Fibroblast of upper back skin (primary cell): ENCODE measurements at places on chromosomes 7 and 10.

- DNase-seq, result no peak
Measured at GRCh38 chr7:154767821-154768415, 235.0 kb downstream of the PAXIP1 start.

GRCh38 chr7:16727736-16728135 is 25.8 kb upstream of the TSPAN13 start:
- DNase-seq, result no peak

DNA sequence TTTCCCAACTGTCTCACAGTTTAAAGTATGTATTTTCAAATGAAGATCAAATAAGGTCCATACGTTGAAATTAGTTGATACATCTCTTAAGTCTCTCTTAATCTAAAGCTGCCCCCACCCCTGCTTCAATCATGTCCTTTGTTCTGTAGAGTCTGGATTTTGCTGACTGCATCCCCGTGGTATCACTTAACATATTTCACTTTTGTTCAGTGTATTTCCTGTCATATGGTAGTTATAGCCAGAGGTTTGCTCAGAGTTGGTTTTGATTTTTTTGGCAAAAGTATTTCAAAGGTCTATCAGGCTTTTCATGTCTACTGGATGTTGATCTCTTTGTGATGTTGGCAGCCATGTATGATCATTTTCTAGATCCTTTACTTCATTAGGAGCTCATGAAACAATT is 54.4 kb upstream of the ARID5B start:
- DNase-seq, result peak; percentile 49

GRCh38 chr10:96556003-96556402 is 30.8 kb downstream of the TM9SF3 start:
- peak; percentile 12 for DNase-seq

GRCh38 chr10:33323721-33324120 is 10.7 kb downstream of the NRP1 start:
- DNase-seq, result no peak

GRCh38 chr7:88091988-88092675 is 127.7 kb downstream of the SRI start:
- no peak for DNase-seq

GRCh38 chr10:127029061-127029460 is 123.8 kb downstream of the DOCK1 start:
- DNase-seq, result no peak

DNA sequence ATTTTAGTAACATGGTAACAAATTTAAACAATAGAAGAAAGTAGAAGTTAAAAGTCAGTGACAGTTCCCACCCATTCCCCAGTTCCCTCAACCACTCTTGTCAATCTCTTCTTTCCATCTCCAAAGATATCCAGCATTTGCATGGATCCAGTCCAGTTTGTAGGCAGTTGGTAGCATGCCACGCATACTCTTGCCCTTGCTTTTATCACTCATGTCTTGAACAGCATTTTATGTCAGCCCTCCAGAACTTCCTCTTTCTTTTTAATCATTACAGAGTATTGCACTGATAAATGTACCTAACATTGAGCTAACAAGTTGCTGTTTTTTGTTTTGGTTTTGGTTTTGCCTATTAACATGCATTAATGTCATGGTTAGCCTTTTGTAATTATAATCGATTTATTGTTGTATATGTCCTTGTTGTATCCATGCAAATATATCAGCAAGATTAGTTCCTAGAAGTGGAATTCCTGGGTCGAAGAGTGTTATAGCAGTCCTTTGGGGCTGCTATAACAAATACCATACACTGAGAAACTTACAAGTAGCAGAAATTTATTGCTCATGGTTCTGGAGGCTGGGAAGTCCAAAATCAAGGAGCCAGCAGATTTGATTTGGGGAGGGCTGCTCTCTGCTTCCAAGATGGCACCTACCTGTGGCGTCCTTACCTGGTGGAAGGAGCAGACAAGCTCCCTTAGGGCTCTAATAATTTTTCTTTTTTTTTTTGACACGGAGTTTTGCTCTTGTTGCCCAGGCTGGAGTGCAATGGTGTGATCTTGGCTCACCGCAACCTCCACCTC is 25.7 kb downstream of the CHST3 start:
- DNase-seq, result no peak

GRCh38 chr7:15755061-15755460 is 68.6 kb upstream of the MEOX2 start:
- peak; percentile 98 for DNase-seq

- peak; percentile 83 for DNase-seq
Measured at GRCh38 chr10:132506711-132507408, 30.7 kb upstream of the INPP5A start.

DNA sequence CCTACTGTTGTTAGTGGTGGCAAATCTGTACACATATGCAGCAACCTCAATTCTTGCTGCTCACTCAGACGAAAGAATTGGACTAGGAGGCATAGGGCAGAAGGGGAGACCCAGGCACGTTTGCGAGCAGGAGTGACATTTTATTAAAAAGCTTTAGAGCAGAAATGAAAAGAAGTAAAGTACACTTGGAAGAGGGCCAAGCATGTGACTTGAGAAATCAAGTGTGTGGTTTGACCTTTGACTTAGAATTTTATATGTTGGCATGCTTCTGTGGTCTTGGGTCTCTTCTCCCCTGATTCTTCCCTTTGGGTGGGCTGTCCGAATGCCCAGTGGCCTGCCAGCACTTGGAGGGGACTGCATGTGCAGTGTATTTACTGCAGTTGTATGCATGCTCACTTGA is 205.5 kb upstream of the SEMA3D start:
- DNase-seq, result no peak

- DNase-seq, result peak; percentile 67
Measured at GRCh38 chr7:101124376-101125056, 2.4 kb upstream of the SERPINE1 start.

- no peak for DNase-seq
Measured at GRCh38 chr7:41190581-41190980, 512.3 kb downstream of the INHBA start.

DNA sequence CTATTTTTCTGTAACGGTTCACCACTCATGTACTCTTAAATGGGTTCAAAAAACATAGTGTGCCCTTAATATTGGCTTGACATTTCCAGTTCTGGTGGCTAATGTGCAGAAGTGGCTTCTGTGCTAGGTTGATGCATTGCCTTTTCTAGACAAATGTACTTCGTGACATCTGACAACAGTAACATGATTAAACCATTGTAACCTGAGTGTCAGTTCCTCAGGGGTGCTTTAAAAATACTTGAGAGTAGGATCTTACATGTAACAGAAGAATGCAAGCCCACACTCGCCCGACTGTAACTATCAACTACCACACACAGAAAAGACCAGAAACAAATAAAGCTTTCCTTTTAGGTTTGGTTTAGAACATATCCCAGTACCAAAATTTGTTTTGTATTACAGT is 393.4 kb upstream of the NFE2L3 start:
- DNase-seq, result no peak

DNA sequence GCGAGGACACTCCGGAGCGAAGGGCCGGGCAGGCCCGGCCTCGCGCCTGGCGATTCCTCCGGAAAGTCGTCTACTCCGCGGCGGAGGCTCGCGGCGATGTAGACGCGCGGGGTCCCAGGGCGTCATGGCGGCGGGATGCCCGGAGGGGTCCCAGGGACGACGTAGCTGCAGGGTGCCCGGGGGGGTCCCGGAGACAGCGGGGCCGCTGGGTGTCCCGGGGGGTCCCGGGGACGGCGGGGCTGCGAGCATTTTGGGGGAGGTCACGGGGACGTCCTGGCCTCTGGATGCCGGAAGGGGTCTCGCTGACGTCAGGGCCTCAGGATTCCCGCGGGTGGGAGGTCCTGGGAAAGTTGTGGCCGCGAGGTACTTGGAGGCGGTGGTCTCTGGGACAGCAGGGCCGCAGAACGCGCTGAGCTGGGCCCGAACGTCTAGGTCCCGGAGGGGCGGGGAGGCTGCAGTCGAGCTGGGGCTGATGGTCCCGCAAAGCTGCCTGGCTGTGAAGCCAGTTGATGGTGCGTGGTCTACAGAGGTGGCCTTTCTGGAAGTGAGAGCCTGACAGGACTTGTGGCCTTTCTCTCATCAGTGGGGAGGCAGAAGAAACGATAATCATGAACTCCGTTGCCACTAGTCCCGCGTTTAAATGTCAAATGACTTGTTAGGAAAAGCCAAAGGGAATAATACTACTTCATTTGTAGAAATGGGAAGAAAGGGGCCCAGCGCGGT is 637 bp downstream of the HSPA14 start:
- no peak for DNase-seq

DNA sequence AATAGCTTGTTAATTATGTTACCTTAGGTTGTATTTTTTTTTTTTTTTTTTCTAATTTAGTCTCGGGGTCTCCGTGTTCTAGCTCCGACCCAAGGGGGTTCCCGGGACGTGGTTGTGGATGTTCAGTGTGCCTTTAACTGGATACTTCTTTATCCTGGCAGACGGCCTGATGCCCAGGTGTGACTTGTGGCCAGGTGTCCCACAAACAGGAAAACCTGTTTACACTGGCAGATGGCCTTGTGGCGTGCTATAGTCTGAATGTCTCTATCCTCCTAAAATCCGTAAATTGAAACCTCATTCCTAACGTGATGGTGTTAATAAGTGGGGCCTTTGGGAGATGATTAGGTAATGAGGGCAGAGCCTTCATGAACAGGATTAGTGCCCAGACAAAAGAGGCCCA is 546.4 kb upstream of the C7orf33 start:
- no peak for DNase-seq

GRCh38 chr7:134903073-134903790 is 83.1 kb upstream of the AGBL3 start:
- DNase-seq, result no peak

DNA sequence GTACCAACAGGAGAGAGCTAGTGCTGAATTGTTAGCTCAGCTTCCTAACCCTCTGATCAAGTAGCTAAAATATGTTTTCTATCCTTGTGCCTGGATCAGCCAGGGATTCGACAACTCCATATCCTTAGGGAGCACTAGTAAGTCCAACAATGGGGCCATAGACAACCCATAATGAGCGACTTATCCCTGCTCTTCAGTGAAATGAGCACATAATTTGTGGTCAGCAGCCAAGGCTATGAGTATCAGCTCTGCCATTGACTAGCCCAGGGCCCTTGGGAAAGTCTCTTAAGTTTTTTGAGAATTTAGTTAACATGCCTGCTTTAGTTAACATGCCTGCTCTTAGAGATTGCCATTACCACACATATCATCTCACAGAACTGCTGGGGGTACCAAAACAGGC is 39.3 kb downstream of the COL1A2 start:
- peak; percentile 77 for DNase-seq

GRCh38 chr7:3937146-3937545 is 636.1 kb downstream of the SDK1 start:
- no peak for DNase-seq

DNA sequence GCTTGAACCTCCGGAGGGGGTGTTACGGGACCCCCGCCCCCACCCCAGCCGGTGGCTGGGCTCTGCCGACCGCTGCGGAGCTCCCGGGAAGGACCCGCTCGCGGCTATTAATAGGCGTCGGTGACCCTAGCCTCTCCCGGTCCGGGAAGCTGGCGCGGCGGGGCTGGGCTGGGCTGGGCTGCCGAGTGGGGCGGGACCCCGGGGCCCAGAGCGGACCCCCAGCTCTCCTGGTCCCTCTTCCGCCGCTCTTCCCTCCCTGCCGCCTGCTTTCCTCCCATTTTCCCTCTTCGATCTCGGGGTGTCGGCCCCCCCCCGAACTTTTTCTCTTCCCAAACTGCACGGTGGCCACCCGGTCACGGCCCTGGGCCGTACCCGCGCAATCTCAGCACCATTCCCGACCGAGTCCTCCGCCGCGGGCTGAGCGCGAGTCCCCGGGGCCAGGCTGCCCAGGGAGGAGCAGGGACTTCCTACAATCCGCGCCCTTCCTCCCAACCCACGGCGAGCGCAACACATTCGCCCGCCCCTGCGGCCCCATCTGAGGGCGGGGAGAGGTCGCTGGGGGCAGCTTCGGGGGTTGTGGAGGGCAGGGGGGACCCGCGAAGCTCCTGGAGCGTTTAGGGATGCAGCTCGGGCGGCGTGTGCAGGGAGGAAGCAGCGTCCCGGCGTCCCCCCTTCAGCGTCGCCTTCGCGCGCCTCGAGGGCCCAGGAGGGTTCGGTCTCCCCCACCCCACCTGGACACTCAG is 3.1 kb upstream of the ELFN1 start:
- DNase-seq, result no peak

DNA sequence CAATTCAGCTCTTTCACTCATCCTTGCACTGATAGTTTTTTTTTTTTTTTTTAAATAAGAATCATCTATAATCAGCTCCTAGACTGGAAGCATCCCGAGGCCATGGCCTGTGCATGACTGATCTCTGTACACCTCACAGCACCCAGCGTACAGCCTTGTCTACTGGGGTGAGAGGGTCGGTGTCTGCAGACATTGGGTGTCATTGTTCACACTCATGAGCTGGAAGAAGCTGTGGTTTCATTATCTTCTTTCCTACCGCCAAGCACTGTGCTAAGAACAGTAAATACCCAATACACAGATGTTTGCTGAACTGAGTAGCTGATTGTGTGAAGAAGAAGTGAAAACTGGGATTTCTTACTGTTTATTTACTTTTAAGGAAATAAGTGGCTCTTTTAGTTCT is 123.6 kb downstream of the CLEC2L start:
- no peak for DNase-seq

DNA sequence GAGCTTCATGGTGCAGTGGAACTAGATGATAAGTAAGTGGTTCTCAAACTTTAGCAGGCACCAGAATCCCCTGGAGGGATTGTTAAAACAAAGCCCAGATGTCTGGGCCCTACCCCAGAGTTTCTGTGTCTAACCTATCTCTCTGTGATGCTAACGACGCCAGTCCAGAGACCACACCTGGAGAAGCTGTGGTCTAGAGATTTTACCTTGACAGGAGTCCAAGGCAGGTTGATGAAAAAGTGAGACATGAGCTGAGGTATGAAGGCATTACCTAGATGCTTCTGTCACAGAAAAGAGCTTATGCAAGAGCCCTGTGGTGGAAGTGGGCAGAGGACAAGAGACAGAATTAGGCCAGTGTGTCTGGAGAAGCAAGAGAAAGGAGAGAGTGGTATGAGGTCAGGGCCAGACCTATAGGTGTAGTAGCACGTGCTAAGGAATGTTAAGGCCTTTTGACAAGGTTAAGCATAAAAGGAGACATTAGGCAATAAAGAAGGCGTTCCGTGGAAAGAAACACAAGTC is 184.3 kb upstream of the TCF7L2 start:
- no peak for DNase-seq

- DNase-seq, result no peak
Measured at GRCh38 chr7:42522227-42522991, 285.4 kb upstream of the GLI3 start.
